Left kidney (tissue), 8 donors: ENCODE measurements at places on chromosomes 6 and 20.

DNA sequence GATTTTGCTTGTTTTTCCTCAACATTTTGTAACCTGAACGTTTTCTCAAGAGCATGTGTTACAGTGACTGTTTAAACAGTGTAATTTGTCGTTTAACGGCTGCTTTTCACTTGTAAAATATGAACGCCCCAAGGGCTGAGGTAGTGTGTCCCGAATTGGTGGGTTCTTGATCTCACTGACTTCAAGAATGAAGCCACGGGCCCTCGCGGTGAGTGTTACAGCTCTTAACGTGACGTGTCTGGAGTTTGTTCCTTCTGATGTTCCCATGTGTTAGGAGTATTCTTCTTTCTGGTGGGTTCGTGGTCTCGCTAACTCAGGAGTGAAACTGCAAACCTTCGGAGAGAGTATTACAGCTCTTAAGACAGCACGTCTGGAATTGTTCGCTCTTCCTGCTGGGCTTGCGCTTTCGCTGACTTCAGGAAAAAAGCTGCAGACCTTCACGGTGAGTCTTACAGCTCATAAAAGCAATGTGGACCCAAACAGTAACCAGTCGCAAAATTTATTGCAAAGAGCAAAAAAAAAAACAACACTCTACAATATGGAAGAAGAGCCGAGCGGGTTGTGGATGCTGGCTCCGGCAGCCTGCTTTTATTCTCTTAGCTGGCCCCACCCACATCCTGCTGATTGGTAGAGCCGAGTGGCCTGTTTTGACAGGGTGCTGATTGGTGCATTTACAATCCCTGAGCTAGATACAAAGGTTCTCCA is 25.1 kb upstream of the TRIM27 start:
- DNase-seq, result no peak

- DNase-seq, result no peak
Observed at GRCh38 chr6:160798625-160799024, 96.6 kb downstream of the PLG start.

GRCh38 chr6:39314273-39314795 is at the start of gene KCNK17:
KCNK17 (minus strand) TSS chr6:39314419; CDS start chr6:39314320, 99 bp downstream.
- no peak for DNase-seq

- no peak for DNase-seq
Observed at GRCh38 chr6:96923871-96924493, 546 bp upstream of the KLHL32 start.

DNA sequence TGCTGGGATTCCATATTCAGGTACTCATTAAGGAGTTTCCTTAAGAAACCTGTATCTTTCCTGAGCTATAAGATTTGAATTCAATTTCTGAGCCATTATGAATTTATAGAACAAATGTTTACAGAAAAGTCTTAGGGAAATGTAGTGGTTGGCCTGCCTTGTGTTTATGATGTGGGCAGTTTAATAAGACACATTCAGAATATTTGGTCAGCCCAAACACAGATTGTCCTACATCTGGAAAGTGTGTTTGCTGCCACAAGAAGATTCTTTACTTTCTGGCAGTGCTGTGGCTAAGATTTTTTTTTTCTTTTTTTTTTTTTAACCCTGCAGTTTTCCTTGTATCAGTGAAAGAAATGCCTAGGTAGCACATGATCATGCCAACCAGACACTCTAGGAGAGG is 15.2 kb downstream of the TBX18 start:
- DNase-seq, result no peak

DNA sequence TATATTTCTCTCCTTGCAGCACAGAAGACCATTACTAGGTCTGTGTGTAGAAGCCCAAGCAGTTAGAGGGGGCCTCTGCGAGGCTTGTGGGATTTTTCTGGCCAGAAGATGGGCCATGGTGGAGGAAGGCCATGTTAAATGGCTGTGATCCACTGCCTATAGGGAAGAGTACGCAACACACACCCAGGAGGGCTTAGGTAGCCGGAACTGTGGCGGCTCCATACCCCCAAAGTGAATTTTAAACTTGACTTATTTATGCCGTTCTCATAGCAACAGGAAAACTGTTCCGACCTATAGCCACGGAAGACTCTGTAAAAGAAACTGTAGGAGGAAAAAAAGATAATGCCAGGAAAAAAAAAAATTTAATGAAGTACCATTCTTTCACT is 69.5 kb downstream of the SLX4IP start:
- DNase-seq, result no peak

DNA sequence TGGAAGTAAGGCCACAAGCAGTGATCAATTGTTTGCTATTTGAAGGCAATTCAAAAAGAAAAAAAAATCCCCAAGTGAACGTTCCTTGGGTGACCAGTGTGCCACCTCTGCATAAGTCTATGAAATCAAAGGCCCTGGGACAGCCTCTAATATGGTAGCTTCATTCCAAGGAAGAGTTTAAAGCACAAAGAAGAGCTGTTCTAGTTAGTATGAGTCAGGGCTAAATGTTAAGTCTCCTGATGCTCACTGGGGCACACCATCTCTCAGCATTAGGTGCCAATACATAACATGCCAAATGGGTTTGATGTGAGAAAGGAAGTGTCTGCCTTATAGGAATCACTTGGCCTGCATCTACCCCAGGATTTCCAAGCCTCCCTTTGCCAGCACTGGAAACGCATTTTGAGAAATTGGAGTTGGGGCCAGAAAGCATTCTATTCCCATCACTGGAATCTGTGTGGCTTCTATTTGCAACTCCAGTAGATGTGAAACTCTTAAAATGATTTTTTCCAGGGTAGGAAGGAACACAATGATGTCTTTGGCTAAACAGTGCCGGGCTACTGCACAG is 13.0 kb downstream of the UNC5CL start:
- no peak for DNase-seq

GRCh38 chr6:126227833-126228702 is 111.8 kb upstream of the CENPW start:
- DNase-seq, result peak; percentile 77

GRCh38 chr6:20540683-20541082 is 6.4 kb downstream of the CDKAL1 start:
- no peak for DNase-seq

- DNase-seq, result no peak
Observed at GRCh38 chr6:35417979-35418661, 34.0 kb upstream of the FANCE start.

- DNase-seq, result no peak
Observed at GRCh38 chr20:54598352-54598751, 123.0 kb downstream of the DOK5 start.

- no peak for DNase-seq
Observed at GRCh38 chr6:25316626-25317025, 37.5 kb downstream of the CARMIL1 start.

DNA sequence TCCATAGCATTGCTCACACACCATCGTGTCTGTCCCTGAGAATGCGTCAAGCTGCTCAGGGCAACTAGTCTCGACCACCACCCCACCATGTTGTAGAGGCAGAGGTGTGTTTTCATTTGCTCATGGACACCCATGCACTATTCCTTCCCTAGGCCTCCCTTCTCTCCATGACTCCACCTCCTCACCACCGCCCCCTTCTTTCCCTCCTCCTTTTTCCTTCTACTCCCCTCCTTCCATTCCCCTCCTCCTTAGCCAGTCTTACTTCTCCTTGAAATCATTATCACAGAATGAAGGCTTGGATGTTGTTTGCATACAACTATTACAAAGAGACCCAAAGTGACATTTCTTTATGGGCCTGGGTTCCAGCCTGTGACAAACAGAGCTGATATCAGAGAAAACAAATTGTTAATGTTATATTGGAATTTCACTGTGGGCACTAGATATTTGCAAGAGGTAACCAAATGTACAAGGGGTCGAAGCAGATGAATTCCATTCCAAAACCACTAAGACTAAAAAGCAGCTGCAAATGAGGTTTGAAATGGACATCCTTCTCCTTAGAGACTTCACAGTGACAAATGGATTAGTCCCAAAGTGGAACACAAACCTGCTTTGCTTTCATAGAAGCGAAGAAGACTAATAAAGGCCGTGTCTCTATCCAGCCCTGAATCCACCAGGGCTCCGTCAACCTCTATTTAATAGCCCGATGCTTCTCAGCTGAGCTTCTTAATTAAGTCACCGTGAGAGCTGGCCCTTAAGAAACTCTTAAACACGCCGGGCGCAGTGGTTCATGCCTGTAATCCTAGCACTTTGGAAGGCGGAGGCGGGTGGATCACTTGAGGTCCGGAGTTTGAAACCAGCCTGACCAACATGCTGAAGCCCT is 275.8 kb upstream of the SULF2 start:
- DNase-seq, result no peak

GRCh38 chr20:4027590-4028265 is 12.4 kb upstream of the RNF24 start:
- no peak for DNase-seq

GRCh38 chr6:99178168-99178567 is 171.3 kb downstream of the FAXC start:
- no peak for DNase-seq

DNA sequence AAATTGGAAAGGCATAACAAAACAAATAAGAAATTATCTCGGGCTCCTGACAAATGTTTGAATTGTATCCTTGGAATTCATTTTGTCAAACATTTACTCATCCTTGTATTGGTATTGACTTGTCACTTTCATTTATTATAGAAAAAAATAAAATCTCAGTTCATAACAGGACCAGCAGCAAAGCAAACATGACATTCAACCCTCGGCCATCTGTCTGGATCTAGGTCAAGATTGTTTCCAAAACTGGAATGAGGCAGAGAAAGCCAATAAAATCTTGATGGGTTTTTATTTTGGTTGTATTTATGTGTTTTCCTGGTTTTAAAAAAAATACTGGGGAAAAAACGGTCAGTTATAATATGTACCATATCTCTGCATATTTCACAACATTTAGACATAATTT is 42.9 kb upstream of the FABP7 start:
- DNase-seq, result no peak

- no peak for DNase-seq
Observed at GRCh38 chr20:3797592-3798372, 1.7 kb downstream of the CDC25B start.

- DNase-seq, result no peak
Observed at GRCh38 chr6:15949982-15950381, 178.9 kb upstream of the MYLIP start.

GRCh38 chr20:14313341-14314020 is 23.9 kb downstream of the FLRT3 start:
- DNase-seq, result no peak

DNA sequence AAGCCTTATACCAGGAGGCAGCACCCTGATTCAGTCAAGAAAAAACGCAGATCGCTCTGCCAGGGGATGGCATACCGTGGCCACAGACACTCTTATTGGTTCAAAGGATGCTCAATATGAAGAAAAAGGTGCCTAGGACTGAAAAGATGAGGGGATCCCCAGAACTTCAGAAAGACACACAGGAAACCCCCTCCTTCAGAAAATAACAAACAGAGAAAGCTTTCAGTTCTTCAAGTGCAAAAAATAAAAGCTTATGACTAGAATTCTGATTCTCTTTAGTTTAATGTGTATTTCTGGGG is 17.7 kb upstream of the MYB start:
- no peak for DNase-seq

GRCh38 chr20:63773571-63774241 is 34.1 kb downstream of the SLC2A4RG start:
- DNase-seq, result no peak

- DNase-seq, result no peak
Observed at GRCh38 chr20:5153612-5154542, 27.1 kb downstream of the CDS2 start.

GRCh38 chr20:52083627-52084232 is 107.8 kb downstream of the ZFP64 start:
- DNase-seq, result peak; percentile 73

DNA sequence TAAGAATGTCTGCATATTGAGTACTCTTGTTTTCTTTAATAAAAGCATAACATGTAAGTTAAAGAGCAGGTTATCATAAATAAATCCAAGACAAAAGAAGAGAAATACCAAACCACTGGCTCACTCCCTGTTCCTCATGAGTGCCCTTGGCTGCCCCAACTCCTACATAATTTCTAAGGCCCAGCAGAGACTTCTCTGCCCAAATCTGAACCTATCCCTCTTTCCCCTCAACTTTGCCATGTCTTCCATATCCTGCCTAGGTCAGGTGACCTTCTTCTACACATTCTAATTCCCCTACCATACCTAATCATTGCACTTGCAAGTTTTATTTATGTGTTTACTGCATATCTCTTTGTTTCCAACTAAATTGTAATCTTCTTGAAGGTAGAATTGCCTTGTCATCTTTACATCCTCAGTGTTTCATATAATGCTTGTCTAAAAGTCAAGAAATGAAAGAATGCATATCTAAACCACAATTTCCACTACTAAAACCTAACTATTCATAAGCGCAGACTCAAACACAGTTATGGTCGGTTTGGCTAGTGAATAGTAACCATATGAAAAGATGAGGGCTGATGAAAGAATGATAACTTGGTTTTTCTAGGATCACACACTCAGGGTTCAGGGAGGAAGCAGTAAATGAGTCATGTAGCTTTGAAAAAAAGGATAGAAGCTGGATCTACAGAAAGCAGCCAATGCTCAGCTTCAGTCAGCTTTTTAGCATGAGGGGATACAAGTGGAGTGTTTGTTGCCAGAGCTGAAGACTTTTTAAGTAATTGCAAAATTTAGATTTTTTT is 53.3 kb upstream of the EYA4 start:
- no peak for DNase-seq

DNA sequence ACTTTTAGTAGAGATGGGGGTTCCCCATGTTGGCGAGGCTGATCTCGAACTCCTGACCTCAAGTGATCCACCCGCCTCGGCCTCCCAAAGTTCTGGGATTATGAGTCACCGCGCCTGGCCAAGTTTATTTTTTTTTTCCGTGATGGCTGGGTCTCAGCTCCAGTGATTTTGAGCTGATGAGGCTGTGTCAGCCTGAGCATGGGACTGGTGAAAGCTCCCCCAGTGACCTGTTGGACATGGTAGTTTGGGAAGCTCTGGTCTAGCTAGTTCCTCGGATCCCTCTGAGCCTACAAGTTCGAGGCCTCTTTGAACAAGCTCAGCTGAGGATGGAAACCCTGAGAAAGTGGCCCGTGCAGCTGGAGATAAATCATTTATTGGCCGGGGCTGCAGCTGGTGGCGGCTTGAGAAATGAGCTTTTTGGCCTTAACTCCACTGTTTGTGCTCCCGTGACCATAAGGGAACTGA is 126.8 kb downstream of the SNX5 start:
- peak; percentile 59 for DNase-seq

- DNase-seq, result no peak
Observed at GRCh38 chr6:149686230-149686629, 31.7 kb downstream of the LATS1 start.

DNA sequence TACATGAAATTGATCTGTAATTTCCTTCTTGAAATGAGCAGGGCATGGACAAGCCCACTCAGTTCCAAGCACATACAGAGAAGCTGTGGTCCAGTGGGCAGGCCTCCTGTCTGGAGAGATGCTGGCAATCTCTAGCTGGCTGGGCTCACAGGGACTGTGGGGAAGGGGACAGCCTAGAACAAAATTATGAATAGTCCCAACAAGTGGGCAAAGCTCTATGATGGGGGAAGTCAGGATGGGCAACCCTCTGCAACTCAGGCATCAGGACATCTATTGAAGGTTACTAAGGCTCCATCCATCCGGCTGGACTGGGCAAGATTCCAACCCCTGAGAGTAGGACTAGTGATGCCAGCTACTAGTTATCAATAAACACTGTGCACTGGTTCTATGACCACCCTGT is 40.9 kb downstream of the TRERF1 start:
- DNase-seq, result no peak

- no peak for DNase-seq
Observed at GRCh38 chr6:10078581-10078980, 336.3 kb downstream of the TFAP2A start.

GRCh38 chr20:32337937-32338661 is 20.0 kb upstream of the ASXL1 start:
- no peak for DNase-seq

GRCh38 chr6:142816031-142816430 is 128.9 kb downstream of the HIVEP2 start:
- no peak for DNase-seq
